ENCODE measurements at places on chromosomes 4 and X.

- DNase-seq = no peak
Observed at GRCh38 chrX:11890836-11891514, 132.9 kb downstream of the MSL3 start.

- DNase-seq = no peak
Observed at GRCh38 chr4:125985856-125986255, 671.1 kb downstream of the FAT4 start.

- no peak for DNase-seq
Observed at GRCh38 chr4:142815834-142816233, 30.3 kb downstream of the INPP4B start.

DNA sequence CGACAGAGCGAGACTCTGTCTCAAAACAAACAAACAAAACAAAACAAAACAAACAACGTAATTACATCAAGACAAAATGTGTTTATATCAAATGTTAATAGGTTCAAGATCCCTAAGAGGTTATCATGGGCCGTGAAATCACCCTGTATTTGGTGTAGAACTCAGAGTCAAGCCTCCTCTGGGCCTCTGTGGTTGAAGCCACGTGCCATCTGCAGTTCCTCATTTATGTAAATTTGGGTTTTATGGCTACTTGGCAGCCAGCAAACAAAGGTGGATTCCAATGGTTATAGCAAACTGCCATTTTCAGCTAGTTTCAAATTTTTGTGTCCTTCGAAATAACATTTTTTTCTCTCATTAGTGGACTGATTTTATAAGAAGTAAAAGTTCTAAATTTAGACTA, 16.4 kb downstream of the NSDHL start:
- no peak for DNase-seq

GRCh38 chrX:18288716-18289115, 65.8 kb downstream of the SCML2 start:
- DNase-seq = no peak

GRCh38 chr4:185702147-185702663, 109.8 kb downstream of the SORBS2 start:
- DNase-seq = no peak

DNA sequence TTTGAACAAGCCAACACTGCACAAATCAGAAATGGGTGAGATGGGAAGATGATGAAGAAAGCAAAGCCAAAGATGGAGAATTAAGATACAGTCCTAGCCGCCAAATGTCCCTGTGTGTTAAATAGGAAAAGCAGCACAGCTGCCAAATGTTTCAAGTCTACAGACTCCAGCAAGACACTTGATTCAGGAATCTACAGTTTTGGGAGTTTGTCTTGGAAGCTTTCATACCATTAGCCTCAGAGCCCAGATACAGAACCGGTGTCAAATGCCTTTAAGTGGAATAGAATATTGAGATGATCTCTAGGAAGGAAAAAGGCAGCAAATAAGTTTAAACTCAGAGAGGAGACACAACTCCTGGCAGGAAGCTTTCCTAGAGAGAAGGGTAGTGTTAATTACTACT, 30.3 kb downstream of the OPHN1 start:
- no peak for DNase-seq

DNA sequence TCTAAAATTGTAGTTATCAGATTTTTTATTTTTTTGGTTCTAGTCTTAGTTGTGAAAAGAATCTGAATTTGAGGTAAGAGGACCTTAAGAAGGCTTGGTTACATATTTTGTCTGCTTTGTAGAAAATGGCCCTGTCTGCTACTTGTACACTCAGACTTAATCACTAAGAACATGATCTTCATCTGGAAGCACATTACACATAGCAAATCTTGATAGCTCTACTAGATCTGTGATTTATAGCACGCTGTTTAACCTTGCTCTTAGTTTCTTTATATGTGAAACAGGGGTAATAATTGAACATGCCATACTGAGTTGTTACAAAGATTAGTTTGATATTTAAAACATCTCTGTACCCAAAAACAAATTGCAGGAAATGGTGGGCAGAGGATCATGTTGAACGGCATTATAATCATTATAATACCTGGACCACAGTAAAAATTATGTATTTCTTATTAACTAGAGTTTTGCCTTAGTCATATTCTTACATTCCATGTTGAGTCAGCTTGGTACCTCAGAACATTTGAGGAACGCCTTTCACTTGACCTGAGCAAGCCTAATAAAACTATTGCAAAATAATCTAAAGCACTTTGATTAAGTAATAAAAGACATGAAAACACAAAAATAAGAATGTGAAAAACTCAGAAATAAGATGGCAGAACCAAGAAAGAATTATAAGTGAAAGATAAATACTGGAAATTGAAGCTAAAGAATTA, 738.0 kb upstream of the AADAT start:
- DNase-seq = no peak

GRCh38 chr4:1708581-1708980, 3.5 kb downstream of the SLBP start:
- no peak for DNase-seq

- no peak for DNase-seq
Observed at GRCh38 chr4:53205970-53206369, 159.9 kb downstream of the SCFD2 start.

GRCh38 chr4:74884266-74884665, 48.6 kb upstream of the PARM1 start:
- DNase-seq = no peak

DNA sequence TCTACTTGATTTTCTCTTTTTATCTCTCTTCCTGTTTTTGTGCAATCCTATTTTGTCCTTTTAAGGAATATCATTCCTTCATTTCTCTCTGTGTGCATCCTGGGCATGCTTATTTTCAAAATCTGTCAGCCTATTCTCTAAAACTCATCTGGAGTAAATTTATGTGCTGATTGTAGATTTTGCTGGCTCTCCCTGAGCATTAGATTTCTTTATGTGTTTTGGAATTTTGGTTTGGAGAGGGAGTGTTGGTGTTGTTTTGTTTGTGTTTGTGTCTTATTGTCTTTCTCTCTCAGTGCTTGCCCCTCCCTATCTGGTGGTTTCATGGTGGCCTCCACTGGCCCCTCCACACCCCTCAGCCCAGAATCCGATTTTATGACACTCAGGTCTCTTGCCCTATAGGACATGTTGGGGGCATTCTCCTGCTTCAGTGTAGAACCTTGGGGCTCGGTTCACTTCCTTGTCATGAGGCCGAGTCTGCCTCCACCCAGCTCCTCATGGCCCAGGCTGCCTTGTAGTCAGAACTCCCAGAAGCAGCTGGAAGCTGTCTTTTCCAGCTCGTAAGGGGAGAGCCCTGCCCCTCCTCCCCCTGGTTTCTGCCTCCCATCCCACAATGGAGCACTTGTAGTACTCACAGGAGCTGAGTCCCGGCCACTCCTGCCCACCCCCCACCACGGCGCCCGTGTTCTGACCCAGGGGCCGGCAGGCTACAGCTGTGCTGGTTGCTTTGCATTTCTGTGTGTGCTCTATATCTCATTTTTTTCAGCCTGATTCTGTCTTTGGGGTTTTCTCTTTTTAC, 24.5 kb upstream of the PJA1 start:
- peak; percentile 44 for DNase-seq

DNA sequence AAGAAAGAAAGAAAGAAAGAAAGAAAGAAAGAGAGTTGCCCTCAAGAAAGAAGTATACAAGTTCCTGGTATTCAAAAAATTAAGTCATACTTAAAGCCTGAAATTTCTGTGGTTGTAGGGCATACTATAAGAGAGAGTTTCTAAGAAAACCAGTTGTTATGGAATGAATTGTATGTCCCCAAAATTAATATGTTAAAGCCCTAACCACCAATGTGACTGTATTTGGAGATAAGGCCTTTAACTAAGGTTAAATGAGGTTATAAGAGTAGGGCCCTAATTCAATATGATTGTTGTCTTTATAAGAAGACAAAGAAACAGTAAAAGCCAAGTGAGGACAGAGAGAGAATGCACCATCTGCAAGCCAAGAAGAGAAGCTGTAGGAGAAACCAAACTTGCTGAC, 521.1 kb downstream of the CCSER1 start:
- DNase-seq = no peak

- DNase-seq = no peak
Observed at GRCh38 chr4:149706942-149707341, 108.7 kb downstream of the IQCM start.

DNA sequence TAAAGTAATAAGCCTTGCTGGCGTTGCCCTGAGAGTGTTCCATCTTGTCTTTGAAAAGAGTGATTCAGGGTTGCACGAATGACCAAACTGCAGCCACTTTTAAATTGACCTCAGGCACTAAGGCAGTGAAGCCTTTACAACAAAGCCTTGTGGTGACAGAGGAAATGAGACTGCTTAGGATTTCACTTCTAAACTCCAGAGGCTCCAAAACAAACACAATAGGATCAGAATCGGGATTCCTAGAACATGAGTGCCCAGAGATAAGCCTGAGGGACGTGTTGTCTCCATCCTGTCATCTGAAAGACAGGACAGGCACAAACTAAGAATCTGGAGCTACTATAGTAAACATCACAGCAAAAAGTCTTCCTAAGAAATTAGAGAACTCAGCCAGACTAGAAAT, 405.2 kb downstream of the PPARGC1A start:
- DNase-seq = no peak

- DNase-seq = no peak
Observed at GRCh38 chr4:148073349-148073748, 341.5 kb downstream of the ARHGAP10 start.

- DNase-seq = no peak
Observed at GRCh38 chrX:40420899-40421729, 159.7 kb upstream of the ATP6AP2 start.

DNA sequence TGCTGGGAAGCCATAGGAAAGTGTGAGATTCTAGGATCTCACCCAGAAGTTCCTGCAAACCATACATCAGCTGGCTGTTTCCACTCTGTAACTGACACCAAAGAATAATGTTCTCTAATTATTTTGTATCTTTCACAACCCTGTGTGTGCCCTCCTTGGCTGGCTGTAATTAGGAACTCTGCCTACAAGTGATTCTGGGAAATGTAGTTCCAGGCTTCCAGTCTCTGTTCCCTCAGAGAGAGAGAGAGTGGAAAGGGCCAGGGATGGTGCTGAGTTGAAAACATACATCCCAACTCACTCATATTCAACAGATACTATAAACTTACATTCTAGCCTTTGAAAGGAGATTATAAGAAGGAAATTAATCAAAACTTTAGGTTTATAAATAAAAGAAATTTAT, 57.5 kb upstream of the C1QTNF7 start:
- DNase-seq = no peak

- DNase-seq = no peak
Observed at GRCh38 chrX:123454712-123455431, 270.8 kb downstream of the GRIA3 start.

DNA sequence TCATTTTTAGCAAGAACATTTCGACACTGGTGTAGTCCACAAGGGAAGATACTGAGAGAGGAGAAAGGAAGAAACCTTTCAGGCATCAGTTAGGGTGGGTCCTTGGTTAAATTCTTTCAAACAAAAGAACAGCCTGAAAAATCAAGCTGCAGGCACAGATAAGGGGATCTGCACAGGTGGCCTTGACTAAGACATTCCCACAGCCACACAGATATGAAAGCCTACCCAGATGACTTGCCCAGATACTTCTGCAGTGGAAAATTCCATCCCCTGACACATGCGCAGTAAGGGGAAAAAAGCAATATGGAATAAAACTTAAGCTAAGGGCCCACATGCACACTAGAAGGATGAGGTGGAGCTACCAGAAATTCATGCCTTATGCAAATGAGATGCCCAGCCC, 8.9 kb upstream of the TMEM165 start:
- no peak for DNase-seq

- no peak for DNase-seq
Observed at GRCh38 chrX:6980981-6981380, 166.5 kb upstream of the STS start.

- DNase-seq = no peak
Observed at GRCh38 chr4:42819863-42820514, 72.5 kb upstream of the GRXCR1 start.

- DNase-seq = no peak
Observed at GRCh38 chr4:122882857-122883735, 39.3 kb downstream of the NUDT6 start.

DNA sequence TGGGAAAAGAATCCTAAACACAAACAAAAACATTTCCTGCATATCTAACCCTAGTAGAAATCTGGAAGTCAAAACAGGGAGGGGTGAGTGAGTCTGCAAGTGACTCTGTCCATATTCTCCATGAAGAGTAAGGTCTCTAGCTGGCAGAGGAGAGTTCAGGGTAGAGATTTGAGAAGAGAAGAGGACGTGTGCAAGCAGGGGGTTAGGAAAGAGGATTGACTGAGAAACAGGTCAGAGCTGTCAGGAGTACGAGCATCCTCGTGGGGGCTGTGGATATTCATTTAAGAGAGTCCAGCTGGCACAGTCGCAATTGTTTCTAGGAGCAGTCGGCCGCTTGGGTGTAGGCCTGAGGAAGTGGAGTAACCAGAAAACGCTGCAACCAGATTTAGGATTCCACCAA, 27.9 kb downstream of the PROM1 start:
- DNase-seq = no peak

- DNase-seq = no peak
Observed at GRCh38 chr4:169399976-169400767, 129.4 kb upstream of the SH3RF1 start.

DNA sequence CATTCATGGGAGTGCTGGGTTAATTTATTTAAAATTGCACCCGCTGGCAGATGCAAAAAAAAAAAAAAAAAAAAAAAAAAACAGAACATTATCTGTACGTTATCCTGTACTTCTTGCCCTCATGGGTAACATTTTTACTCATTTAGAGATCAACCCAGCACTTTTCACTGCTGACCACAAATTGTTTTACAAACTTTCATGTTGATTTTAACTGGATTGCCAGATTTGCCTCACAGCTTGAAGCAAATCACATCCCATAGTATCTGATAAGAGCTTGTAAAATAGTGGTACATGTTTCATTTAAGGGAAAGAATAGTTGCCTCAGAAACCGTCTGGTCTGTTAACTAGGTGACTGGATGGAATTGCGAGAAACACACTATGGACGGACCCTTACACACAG, 640.8 kb downstream of the TRIML1 start:
- no peak for DNase-seq

GRCh38 chr4:132498215-132498614, 650.9 kb upstream of the PCDH10 start:
- no peak for DNase-seq

DNA sequence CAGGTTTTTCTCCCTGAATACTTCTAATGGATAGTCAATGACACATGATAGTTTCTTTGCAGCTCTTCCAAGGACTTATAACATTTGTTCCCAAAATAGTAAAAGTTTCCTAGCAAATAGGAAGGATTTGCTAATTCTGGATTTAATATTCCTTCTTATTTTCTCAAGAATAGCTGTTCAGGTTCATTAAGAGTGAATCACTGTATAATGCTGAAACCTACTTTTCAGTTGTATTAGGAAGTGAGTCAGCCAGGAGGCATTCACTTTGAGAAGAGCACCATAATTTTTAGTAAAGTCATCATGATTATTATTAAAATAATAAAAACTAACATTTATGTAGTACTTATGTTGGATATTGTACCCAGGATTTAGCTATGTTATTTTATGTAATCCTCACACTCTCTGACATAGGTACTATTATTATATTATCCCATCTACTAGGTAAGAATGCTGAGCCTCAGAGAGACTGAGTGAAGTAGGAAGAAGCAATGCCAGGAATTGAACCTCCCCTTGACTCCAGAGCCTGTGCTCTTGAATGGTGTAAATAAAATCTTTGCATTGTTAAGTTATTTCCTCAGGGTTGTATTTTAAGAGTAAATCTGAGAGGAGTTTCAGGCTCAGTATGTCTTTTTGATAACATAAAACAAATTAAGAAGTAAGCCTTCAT, 114.8 kb downstream of the REELD1 start:
- DNase-seq = no peak

GRCh38 chr4:181162266-181162665, 1080.9 kb upstream of the TENM3 start:
- DNase-seq = no peak
